Natural killer cell treated with Interleukin-12 subunit alpha and Interleukin-12 subunit beta and Interleukin-15 and Interleukin-18, amount 100 ng/mL, for 72 hours (primary cell): ENCODE measurements at places on chromosomes 6 and 20.
A peak's percentile ranks its signal among the peaks of the same experiment; 100 is the strongest.

DNA sequence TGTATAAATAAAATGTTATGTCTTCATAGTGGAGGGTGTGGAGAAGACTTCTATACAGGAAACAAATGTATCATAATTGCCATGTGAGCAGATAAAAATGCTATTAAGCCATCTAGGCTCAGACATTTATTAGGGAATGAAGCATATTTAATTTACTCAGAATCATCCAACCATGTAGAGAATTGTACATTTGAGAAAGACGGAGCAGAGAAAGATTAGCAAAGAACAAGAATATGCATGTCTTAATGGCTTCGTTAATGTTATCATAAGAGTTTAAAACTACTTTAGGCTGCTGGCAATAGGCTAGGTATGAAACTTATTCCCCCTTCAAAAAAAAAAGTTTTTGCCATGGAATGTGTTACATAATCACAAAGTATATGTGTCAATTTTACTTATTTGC lies 6.1 kb downstream of the ANKRD6 start:
- no peaks in the 10 kb centered on the region for H3K4me1 ChIP-seq
- no peaks in the 10 kb centered on the region for H3K36me3 ChIP-seq
- H3K27ac ChIP-seq: no peak overlapping the region
- H3K4me3 ChIP-seq: no peak overlapping the region
- no peak for DNase-seq

GRCh38 chr20:16434062-16434664 lies 139.1 kb downstream of the KIF16B start:
- no peak for DNase-seq
- H3K4me1 ChIP-seq: no peaks in the 10 kb centered on the region
- no peaks in the 10 kb centered on the region for H3K27me3 ChIP-seq
- no peak overlapping the region for H3K27ac ChIP-seq
- H3K4me3 ChIP-seq: no peak overlapping the region
- peaks cover 6% of the 10 kb centered on the region for H3K36me3 ChIP-seq

DNA sequence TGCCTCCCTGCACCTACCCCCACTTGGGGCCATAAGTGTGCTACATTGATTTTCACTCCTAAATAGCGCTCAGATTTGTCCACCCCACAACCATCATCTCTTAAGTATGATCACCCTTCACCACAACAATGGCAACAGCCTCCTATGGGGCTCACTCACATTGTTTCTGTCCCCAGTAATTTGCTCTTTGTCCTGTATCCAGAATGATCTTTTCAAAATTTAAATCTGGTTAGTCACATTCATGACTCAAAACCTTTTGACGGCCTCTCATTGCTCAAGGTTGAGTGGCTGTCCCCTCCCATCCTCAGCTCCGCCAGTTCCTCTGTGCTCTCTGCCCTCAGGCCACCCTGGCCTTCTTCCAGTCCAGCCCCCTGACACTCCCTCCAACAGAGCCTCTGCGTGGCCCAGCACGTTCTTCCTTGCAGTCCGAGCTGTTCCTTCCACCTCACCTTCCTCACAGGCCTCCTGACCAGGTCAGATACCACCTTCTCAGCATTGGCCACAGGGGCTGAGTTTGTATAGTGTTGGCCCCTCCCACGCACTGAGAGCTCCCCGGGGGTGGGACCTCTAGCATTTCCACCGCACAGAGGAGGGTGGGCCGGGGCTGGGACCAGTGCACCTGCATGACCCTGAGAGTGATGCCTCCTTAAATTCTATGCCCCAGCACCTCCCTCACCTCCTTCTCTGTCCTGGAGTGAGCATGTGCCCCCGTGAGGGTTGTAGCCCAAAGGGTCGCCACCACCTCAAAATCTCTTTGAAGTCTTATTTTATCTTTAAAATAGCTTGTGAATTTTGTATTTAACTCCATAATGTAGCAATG lies 2.4 kb upstream of the PPP1R3G start:
- no peak overlapping the region for H3K4me3 ChIP-seq
- H3K4me1 ChIP-seq: no peaks in the 10 kb centered on the region
- no peak overlapping the region for H3K27ac ChIP-seq

DNA sequence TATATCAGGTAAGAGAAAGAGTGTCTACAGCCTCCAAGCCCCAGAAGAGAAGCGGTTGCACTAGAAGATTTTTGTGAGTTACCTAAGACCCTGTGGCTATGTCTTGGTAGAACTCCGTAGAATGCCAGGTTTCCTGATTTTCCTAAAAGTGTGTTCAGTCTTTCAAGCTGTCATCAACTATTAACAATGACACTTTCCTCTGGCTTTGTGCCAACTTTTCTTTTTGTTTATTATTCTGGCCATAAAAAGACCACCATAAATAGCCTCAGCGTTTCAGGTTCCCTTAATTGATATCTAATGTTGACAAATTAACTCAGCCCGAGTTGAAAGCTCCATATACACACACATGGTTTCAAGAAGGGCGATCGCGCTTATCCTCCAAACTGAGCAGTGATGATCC lies 1.2 kb downstream of the PAK5 start:
- no peaks in the 10 kb centered on the region for H3K36me3 ChIP-seq
- no peak overlapping the region for H3K4me3 ChIP-seq
- no peaks in the 10 kb centered on the region for H3K4me1 ChIP-seq
- H3K27me3 ChIP-seq: peaks cover 14% of the 10 kb centered on the region

DNA sequence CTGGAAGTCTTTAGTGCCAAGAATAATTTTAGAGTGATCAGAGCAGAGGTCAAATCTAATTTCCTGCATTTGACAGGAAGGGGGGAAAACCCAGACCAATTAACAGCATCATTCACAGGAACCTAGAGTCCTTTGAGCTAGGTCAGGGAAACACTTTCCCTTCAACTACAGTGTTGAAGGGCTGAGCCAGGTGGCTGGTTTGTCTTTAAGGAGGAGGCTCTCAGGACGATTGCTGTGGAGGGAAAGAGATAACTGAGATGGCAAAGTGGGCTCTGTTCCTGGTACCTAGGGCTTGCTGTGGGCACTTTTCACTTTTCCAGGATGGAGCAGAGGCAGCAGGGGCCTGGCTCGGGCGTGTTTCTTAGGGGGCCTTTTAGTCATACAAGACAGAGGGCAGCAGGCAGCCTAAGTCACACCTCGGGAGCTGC lies 111.9 kb downstream of the SCML4 start:
- H3K4me1 ChIP-seq: peaks cover 47% of the 10 kb centered on the region
- no peak for DNase-seq
- no peaks in the 10 kb centered on the region for H3K27me3 ChIP-seq
- H3K27ac ChIP-seq: peak overlapping the region; percentile 82

DNA sequence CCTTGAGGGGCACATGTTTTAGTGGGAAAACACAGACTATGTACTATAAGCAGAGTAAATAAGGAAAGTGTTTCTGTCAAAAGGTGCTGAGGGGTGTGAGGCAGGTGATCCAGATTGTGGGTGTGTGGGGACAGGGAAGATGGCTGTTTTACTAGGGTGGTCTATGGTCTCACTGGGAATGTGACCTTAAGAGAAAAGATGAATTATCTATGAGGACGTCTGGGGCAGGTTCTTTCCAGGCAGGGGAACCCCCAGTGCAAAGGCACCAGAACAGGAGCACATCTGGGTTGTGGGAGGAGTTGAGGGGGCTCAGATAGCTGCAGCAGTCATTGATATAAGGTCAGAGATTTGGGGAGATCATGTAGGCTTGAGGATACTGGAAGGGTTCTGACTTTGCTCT lies 18.2 kb upstream of the POLR1H start:
- peaks cover 17% of the 10 kb centered on the region for H3K4me1 ChIP-seq
- H3K36me3 ChIP-seq: peaks cover 4% of the 10 kb centered on the region
- H3K27ac ChIP-seq: no peak overlapping the region
- no peaks in the 10 kb centered on the region for H3K27me3 ChIP-seq
- no peak for DNase-seq

DNA sequence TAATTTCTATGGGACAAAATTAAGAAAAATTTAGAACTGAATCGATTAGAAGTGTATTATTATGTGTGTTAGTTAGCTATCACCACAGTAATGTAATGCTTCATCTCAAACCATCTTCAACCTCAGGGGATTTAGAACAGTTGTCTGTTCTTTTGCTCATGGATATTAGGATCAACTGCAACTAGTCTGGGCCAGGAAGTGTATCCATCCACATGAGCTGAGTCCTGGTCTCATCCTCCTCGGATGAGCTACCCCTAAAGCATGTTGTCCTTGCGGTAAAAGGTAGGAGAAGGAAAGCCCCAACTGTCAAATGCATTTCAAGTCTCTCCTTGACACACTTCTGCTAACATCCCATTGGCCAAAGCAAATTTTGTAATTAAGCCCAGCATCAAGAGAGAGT lies 537.7 kb downstream of the KIF16B start:
- H3K36me3 ChIP-seq: no peaks in the 10 kb centered on the region
- H3K27me3 ChIP-seq: peaks cover 7% of the 10 kb centered on the region
- H3K27ac ChIP-seq: no peak overlapping the region
- H3K4me3 ChIP-seq: no peak overlapping the region

GRCh38 chr6:169445661-169446581 lies 192.3 kb upstream of the THBS2 start:
- DNase-seq: no peak
- no peaks in the 10 kb centered on the region for H3K36me3 ChIP-seq
- peaks cover 7% of the 10 kb centered on the region for H3K27me3 ChIP-seq
- H3K4me3 ChIP-seq: no peak overlapping the region
- no peaks in the 10 kb centered on the region for H3K4me1 ChIP-seq
- no peak overlapping the region for H3K27ac ChIP-seq

- peaks cover 10% of the 10 kb centered on the region for H3K4me1 ChIP-seq
- DNase-seq: peak; percentile 77
- H3K27ac ChIP-seq: no peak overlapping the region
- peak overlapping the region; percentile 65 for H3K4me3 ChIP-seq
- peaks cover 7% of the 10 kb centered on the region for H3K27me3 ChIP-seq
Measured at GRCh38 chr20:64083378-64083803, 807 bp downstream of the LKAAEAR1 start.

- peak overlapping the region; percentile 87 for H3K27ac ChIP-seq
- peak overlapping the region; percentile 64 for H3K4me3 ChIP-seq
- DNase-seq: no peak
- H3K4me1 ChIP-seq: peaks cover 58% of the 10 kb centered on the region
- no peaks in the 10 kb centered on the region for H3K27me3 ChIP-seq
Measured at GRCh38 chr6:116447496-116448011, 13.6 kb upstream of the CALHM6 start.

DNA sequence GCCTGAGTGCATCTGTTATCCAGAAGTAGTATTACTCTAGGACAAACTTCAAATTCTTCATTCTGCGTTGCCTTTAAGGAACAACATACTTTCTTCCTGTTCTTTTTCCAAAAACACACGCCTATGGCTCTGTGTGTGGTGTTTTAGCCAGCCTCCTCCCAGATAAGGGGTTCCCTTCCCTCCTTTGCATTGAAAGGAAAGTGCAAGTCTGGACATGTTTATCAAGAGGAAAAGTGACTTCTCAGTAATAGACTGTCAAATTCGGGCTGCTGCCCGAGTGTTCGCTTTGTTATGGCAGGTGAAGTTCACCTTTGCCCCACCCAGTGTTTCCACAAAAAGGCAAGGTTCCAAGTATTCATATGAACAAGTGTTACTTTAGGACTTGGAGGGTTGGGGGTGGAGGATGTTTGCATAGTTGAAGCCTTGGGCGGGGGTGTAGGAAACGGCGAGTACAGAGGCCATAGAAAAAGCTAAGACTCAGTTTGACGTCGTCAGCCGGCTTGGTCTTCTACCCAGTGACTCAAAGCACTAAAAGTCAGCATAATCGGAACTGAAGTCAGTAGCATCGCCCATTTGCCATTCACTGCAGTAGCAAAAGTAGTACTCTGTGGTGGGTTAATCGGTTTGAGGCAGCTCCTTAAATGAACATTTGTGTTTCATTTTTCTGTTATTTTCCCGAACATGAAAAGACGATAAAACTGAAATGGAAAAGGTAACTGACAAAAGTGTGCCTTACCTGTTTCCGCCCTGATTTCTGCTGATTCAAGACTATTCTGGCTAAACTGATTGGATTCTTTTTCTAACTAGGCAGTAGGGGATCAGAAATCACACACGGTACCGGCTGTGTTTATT lies 12.5 kb downstream of the PRDM1 start:
- peak overlapping the region; percentile 98 for H3K4me3 ChIP-seq
- peaks cover 75% of the 10 kb centered on the region for H3K4me1 ChIP-seq

- peaks cover 25% of the 10 kb centered on the region for H3K27me3 ChIP-seq
- no peaks in the 10 kb centered on the region for H3K36me3 ChIP-seq
- peak overlapping the region; percentile 97 for H3K27ac ChIP-seq
- DNase-seq: peak; percentile 70
- H3K4me3 ChIP-seq: peak overlapping the region; percentile 91
- peaks cover 26% of the 10 kb centered on the region for H3K4me1 ChIP-seq
Measured at GRCh38 chr20:46118481-46119020, 437 bp downstream of the CD40 start.

GRCh38 chr6:104462811-104463599 lies 396.7 kb downstream of the HACE1 start:
- no peak for DNase-seq
- H3K4me1 ChIP-seq: no peaks in the 10 kb centered on the region
- no peak overlapping the region for H3K4me3 ChIP-seq
- H3K27ac ChIP-seq: no peak overlapping the region
- H3K27me3 ChIP-seq: no peaks in the 10 kb centered on the region
- no peaks in the 10 kb centered on the region for H3K36me3 ChIP-seq

DNA sequence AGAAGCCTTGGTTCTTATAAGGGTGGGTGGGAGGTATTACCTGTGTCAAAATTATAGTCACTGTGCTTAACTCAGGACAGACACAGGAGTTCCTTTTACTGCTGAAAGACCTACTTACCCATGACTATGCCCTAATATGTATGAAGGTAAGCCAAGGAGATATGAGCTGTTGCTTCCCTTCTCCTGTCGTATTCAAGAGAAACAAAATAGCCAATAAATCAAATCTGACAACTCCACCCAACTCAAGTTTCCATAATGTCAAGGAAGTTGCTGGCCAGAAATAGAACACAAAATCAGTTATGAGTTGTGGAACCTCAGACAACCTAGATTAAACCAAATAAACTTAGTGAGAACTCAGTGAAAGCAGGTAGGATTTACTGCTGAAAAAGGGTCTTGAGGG lies 25.1 kb downstream of the ZNF133 start:
- H3K27me3 ChIP-seq: no peaks in the 10 kb centered on the region
- H3K36me3 ChIP-seq: peaks cover 14% of the 10 kb centered on the region
- H3K4me1 ChIP-seq: no peaks in the 10 kb centered on the region
- no peak overlapping the region for H3K27ac ChIP-seq
- H3K4me3 ChIP-seq: no peak overlapping the region

- no peak overlapping the region for H3K27ac ChIP-seq
- no peak for DNase-seq
- H3K4me1 ChIP-seq: no peaks in the 10 kb centered on the region
- H3K4me3 ChIP-seq: no peak overlapping the region
- no peaks in the 10 kb centered on the region for H3K36me3 ChIP-seq
- no peaks in the 10 kb centered on the region for H3K27me3 ChIP-seq
Measured at GRCh38 chr6:47141963-47142362, 99.8 kb upstream of the ADGRF1 start.

- no peak for DNase-seq
- H3K27ac ChIP-seq: no peak overlapping the region
Measured at GRCh38 chr6:35824552-35825192, 19.5 kb downstream of the LHFPL5 start.
